ENCODE measurements at places on chromosomes 6 and 20. TPM values are rescaled to one million over a fixed set of nuclear protein-coding genes. Genes with fewer than 3 reads are reported as not detected.
A peak's percentile ranks its signal among the peaks of the same experiment; 100 is the strongest.

The TNFRSF21 gene
- total RNA-seq, result 30.4 TPM

The NRSN1 gene
- 1.5 TPM for total RNA-seq

- peaks cover 27% of the 10 kb centered on the region for H3K4me1 ChIP-seq
- H3K27me3 ChIP-seq, result no peaks in the 10 kb centered on the region
- H3K36me3 ChIP-seq, result no peaks in the 10 kb centered on the region
- H3K4me3 ChIP-seq, result no peak overlapping the region
- no peak for DNase-seq
- peak overlapping the region; percentile 51 for H3K27ac ChIP-seq
These were observed 44.9 kb upstream of the ID1 start for GRCh38 chr20:31560094-31560745.

The PTGIS gene
- 51.1 TPM for total RNA-seq

The TMEM244 gene
- total RNA-seq, result not detected

- no peak overlapping the region for H3K27ac ChIP-seq
- no peaks in the 10 kb centered on the region for H3K36me3 ChIP-seq
These were observed 37.9 kb downstream of the NEDD9 start for GRCh38 chr6:11194356-11195218.

- no peaks in the 10 kb centered on the region for H3K36me3 ChIP-seq
- no peak overlapping the region for H3K27ac ChIP-seq
- no peak overlapping the region for H3K4me3 ChIP-seq
- no peaks in the 10 kb centered on the region for H3K4me1 ChIP-seq
These were observed 50.7 kb downstream of the NOX3 start for GRCh38 chr6:155404937-155405336.

GRCh38 chr6:15102241-15102640, 143.6 kb upstream of the JARID2 start:
- H3K27ac ChIP-seq, result no peak overlapping the region
- H3K27me3 ChIP-seq, result no peaks in the 10 kb centered on the region
- no peaks in the 10 kb centered on the region for H3K36me3 ChIP-seq
- no peaks in the 10 kb centered on the region for H3K4me1 ChIP-seq
- no peak overlapping the region for H3K4me3 ChIP-seq
- no peak for DNase-seq

Measured in vagina (tissue), 2 donors.